NCI-H187 treated with DMSO at 0.1 percent for 48 hours (cell line): ENCODE measurements at places on chromosomes 12 and 14.

DNA sequence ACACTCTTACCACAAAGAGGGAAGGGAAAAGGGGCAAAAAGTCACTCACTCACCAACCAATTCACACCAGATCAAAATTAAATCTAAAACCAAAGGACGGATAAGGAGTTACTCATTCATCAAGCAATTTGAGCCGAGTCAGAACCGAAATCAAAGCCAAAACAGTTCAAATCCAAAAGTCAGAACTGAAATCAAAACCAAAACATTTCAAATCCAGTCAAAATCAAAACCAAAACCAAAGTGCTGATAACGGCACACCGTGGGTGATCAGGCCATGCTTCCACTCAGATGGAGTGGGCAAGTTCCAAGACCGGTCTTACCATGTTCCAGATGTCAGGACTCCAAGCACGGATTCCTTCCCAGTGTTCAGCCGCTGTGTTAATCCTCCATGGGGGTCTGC is 139.5 kb downstream of the SLC38A6 start:
- DNase-seq: no peak

DNA sequence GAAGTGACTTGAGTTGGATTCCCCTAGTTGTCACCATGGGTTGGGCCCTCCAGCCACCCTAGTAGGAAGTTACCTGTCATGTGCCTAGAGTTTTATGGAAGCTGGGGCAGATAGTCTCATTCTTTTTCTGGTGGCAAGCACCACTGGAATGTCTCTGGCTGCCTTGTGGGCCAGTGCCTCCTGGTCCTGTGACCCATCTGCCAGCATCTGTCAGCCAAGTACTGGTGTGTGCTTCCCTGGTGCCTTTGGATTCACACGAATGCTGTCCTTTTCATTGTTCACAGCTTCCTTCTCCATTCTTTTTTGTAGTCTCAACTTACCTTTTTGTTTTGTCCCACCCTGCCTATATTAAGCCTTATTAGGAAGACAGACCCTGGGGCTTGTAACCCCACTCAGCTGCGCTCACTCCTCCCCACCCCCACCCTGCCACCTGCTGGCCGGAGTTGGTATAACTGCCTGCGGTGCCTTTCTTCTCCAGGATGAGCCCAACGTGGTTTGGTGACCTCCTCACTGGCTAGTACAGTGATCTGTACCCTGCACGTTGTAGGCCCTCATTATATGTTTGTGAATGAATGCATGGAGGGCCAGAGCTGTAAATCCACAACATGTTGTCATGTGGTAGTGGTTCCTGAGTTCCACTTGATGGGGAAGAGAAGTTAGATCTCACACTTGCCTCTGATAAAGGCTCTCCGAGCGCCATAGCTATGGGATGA is 125.7 kb downstream of the TSPAN9 start:
- DNase-seq: no peak

DNA sequence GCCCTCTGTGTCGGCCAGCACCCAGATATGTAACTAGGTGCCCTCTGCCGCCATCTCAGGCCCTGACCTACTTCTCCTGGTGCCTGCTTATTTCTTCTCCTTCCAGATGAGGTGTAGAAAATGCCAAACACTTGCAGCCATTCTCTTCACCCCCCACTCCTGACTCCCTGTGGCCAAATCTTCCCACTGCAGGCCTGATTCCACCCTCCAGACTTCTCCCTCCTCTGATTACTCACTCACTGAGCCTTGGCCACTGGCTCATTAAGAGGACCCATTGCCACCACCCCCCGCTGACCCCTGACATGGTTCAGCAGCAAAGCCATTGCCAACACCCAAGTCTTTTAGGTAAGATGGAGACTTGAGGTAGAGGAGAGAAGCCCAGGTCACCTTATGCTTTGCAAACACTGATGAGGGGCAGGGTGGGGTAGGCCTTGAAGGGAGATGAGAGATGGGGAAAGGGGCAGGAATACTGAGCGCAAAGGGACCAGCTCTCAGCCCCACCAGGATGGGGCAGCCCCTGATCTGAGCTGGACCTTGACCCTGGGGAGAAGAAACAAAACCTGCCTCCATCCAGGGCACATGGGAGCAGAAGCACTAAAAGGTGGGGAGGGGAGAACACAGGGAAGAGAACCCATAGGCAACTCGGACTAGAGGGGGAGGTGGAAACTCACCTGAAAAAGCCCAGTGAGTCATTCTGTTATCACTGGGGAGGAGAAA is 25.1 kb upstream of the ANO2 start:
- no peak for DNase-seq

- no peak for DNase-seq
Observed at GRCh38 chr14:71452539-71452938, 479.7 kb upstream of the RGS6 start.

- no peak for DNase-seq
Observed at GRCh38 chr14:90742729-90743128, 73.5 kb downstream of the TTC7B start.

DNA sequence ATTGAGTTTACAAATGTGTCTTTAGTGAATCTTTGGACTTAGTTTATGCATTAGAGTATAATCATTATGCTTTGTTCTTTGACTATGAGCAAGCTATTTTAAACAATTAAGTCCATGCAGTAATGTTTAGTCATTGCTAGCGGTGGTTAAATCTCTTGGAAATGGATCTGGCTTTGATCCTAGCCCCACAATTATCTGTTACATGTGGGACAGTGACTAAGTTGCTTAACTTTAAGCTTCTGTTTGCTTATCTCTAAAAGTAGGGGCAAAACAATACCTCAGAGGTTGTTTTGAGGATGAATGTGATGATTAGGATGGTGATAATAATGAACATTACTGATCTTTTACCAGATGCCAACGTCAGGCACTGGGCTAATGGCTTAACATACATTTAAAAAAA is 124.2 kb downstream of the NPAS3 start:
- no peak for DNase-seq

DNA sequence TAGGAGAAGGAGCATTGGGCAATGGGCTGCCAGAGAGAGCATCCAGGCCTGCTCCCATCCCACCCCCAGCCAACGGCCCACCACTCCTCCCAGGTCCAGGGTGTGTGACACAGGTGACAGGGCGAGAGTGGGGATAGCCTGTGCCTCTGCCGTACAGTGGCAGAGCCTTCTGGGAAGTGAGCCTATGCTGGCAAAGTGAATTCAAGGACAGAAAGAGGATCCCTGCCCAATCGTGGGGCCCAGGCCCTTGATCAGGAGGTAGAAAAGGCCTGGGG is 553 bp upstream of the KRT79 start:
- no peak for DNase-seq

GRCh38 chr14:59240356-59240755 is 51.9 kb downstream of the DAAM1 start:
- no peak for DNase-seq

DNA sequence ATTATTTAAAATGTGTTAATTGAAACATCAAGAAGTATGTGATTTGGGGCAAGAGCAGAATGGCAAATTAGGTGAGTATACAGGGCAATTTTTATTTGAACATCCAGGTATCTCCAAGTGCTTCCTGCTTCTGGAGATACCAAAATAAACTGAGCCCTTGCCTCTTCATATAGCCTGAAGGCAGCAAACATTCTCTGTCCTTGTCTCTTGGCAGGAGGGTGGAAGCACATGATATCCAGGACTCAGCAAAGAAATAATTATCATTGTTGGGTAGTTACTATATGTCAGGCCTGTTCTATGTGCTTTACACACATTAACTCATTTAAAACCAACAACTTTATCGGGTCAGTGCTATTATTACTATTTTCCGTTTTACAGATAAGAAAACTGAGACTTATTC is 12.5 kb downstream of the LIN7A start:
- no peak for DNase-seq

- DNase-seq: no peak
Observed at GRCh38 chr12:720231-720941, 32.0 kb upstream of the WNK1 start.

DNA sequence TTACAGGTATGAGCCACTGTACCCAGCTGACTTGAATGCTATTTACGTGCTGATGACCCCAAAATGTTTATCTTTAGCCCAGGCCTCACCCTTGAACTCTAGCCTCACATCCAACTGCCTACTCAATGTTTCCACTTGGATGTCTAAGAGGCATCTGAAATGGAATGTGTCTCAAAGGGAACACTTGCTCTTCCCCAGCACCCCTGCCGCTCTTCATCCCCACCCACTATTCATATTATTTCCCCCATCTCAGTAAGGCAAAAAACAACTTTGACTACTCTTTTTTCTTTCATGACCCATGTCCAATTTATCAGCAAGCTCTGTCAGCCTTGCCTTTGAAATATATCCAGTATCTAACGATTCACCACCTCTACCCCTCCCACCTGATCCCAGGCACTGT is 204.6 kb downstream of the PAWR start:
- DNase-seq: no peak

GRCh38 chr14:46048127-46048526 is 603.5 kb downstream of the RPL10L start:
- no peak for DNase-seq

DNA sequence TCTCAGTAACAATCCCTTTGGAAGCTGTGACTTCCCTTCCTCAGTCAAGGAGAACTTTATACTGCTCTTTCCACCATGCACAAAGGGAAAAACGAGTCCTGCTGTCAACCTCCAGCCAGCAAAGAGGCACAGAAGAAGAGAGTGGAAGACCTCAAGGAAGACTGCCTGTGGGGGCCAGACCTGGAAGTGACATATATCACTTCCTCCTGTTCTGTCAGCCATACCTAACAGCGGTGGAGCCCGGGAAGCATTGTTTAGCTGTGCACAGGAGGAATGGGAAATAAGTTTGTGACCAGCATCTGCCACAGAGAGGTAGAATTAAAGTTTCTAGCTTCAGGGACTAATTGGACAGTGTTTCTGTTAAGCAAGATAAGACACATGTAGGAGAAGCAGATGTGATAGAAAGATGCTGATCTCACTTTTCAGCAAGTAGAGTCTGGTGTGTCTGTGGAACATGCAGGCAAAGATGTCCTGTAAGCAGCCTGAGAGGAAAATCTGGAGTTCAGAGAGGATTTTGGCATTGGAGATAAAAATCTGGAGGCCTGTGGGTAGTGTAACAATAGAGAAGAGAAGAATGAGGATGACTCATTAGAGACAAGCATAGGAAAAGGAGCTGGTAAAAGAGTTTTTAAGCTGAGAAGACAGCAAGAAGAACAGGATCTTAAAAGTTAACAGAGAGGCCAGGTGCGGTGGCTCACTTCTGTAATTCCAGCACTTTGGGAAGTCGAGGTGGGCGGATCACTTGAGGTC is 141.6 kb upstream of the CPSF6 start:
- no peak for DNase-seq

DNA sequence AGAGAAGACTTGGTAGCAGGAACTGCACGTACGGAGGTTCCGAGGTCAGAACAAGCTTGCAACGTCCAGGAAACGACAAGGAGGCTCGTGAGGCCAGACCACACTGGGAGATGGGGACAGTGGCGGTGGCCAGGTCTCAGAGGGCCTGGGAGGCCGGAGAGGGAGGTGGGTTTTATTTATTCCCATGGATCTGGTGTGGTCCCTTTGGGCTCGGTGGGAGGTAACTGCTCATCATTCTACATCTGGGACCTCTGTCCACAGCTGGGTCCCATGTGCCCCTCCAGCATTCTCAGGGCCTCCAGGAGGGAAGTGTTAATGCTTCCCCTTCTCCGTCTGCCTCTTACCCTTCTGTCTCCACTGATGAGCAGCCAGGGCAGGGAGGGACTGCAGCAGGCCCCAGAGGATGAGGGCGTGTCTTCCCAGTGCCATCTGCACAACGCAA is 35.7 kb upstream of the NCOR2 start:
- no peak for DNase-seq

DNA sequence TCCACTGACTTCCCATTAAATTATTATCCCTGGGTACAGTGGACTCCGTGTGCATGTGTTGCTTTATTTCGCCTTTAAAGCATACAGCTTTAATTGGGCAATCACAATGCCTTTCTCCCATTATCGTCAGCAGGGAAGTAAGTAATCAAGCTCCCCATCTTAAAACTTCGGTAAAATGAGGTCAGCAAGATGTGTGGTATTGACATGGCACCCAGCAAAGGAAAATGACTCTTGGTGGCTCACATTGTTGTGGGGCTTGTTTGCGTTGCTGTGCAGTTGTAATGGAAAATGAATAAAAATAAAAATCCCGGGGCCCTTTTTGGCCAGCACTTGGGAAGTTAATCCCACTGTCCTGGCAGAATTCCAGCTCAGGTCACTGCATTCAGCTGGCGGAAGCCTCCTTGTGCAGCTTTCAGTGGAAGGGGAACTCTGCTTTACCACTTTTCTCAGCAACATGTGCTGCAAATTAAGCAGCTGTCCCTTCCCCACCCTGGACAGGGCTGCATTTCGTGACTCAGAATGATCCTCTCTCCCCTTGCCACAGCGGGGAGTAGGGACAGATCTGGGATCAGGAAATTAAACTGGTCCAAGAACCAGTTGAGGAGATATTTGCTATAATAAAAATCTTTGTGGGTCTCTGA is 13.9 kb upstream of the ATP2A2 start:
- DNase-seq: no peak

DNA sequence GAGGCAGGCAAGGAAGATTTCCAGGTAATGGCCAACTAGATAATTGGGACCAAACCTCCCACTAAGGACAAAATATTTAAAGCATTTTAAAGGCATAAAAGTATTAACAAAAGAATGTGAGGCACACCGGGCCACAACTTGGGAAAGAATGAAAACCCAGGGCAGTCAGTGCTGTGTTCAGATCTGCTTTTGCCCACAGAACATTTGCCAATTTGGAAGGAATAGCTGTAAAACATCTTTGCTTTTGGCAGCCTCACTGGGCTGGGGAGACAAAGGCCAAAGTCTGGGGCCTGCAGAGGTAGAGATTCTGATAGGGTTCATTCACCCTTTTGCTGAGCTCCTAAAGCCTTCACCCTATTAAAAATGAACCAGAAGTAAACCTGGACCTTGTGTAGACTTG is 82.3 kb downstream of the SYNE3 start:
- no peak for DNase-seq

GRCh38 chr12:54932691-54933090 is 51.9 kb downstream of the TESPA1 start:
- DNase-seq: no peak

DNA sequence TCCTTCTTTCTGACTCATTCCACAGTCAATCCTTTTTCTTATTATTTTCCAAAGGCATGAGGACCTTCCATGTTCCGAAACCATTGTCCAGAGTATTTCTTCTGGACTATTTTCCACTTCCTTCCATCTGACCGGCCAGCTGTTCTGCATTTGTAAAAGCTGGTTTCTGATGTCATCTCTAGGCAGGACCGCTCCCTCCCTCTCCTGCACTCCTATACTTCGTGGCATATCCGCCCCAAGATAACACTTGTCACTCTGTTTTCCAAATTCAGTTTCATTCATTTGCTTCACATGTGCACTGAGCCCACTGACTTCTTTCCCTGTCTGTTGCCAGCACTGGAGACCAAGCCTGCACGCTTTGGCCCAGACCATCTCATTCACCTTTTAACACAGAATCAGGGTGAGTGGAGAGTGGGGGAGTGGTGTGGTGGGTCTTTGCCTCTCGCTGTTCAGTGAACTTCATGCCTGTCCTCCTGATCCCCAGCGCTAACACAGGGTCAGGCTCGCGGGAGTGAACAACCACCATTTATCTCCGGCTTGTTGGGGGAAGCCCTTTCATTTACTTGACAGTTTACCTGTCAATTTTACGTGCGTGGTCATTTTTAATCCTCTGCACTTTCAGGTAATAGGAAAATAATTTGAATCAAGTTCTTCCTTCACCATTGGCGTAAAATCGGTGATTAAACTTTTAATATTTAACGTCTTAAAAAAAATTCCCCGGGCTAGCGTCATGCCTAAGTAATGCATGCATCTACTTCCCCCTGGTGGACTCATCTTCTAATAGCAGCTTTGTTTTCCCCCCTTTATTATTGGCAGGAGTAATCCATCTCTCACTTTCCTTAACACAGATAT is 52.5 kb downstream of the C12orf75 start:
- no peak for DNase-seq

- no peak for DNase-seq
Observed at GRCh38 chr12:114392909-114393308, 13.0 kb downstream of the TBX5 start.
